ENCODE measurements at places on chromosomes 1 and 21.
A peak's percentile ranks its signal among the peaks of the same experiment; 100 is the strongest.

- no peak for DNase-seq
Measured at GRCh38 chr1:41780322-41780721, 138.4 kb downstream of the HIVEP3 start.

GRCh38 chr1:201714542-201715329 is 114.2 kb upstream of the IPO9 start:
- peak; percentile 99 for DNase-seq

- DNase-seq = no peak
Measured at GRCh38 chr1:112383759-112384370, 12.1 kb upstream of the CTTNBP2NL start.

- no peak for DNase-seq
Measured at GRCh38 chr1:201954263-201955008, 867 bp upstream of the TIMM17A start.

DNA sequence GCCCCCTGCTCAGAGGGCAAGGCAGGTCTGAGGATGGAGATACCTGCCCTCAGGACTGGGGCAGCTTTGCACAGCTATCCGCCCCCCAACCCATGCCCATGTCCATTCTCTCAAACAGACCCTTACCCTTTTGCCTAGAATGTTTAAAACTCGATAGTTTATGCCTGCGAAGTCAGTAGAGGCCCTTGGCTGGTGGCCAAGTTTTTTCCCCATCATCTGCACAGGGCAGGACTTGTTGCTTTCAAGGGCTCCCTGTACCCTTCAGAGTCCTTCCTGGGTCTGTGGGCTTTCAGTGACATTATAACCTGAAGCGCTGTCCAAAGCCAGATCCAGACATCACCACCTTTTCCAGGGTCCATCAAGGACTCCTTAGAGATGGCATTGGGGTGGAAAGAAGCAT is 148.7 kb upstream of the ZNF644 start:
- DNase-seq = no peak

GRCh38 chr1:219506473-219506899 is 106.4 kb downstream of the ZC3H11B start:
- no peak for DNase-seq

GRCh38 chr1:45974541-45975269 is 157.7 kb downstream of the PIK3R3 start:
- DNase-seq = peak; percentile 22
